ENCODE measurements at places on chromosomes 4 and X. TPM values are rescaled to one million over a fixed set of nuclear protein-coding genes. Genes with fewer than 3 reads are reported as not detected.
A peak's percentile ranks its signal among the peaks of the same experiment; 100 is the strongest.

Gene ASMT
- total RNA-seq = not detected

DNA sequence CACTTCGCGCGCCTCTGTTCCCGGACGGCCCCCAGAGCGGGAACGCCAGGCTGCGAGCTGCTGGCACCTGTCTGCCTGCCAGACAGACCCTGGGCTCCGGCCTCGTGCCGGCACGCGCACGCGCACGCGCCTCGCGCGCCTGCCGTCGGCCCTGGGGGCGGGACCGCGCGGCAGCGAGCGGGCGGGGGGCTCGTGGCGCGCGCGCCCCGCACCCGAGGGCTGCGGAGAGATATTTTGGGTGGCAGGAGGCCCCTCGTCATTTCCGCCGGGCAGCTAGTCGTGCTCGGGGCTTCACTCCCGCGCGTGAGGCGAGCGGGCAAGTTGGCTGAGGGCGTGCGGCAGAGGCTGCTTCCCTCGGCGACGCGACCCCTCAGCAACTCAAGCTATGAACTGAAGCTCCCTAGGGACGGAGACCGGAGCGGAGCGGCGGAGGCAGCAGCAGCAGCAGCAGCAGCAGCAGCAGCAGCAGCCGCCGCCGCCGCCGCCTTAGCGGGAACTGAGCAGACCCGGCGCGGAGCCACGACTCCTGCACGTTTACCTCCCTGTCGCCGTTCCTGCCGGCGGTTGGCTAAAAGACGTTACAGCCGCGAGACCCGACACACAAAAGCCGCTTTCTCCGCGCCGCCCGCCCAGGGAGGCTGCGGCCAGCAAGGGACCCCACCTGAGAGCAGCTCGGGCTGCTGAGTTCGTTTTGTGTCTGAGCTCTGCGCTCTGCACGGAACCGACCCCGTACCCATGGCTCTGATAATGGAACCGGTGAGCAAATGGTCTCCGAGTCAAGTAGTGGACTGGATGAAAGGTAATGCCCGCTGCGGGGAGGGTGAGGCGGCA, at the start of gene CNKSR2:
Gene CNKSR2, plus strand, starts transcription at position 256 of the 831 bp plus-strand sequence. Its CDS starts 480 bp downstream, at position 736.
- DNase-seq = peak; percentile 3

- no peak for DNase-seq
Measured at GRCh38 chr4:10534820-10535219, 77.6 kb upstream of the ZNF518B start.

DNA sequence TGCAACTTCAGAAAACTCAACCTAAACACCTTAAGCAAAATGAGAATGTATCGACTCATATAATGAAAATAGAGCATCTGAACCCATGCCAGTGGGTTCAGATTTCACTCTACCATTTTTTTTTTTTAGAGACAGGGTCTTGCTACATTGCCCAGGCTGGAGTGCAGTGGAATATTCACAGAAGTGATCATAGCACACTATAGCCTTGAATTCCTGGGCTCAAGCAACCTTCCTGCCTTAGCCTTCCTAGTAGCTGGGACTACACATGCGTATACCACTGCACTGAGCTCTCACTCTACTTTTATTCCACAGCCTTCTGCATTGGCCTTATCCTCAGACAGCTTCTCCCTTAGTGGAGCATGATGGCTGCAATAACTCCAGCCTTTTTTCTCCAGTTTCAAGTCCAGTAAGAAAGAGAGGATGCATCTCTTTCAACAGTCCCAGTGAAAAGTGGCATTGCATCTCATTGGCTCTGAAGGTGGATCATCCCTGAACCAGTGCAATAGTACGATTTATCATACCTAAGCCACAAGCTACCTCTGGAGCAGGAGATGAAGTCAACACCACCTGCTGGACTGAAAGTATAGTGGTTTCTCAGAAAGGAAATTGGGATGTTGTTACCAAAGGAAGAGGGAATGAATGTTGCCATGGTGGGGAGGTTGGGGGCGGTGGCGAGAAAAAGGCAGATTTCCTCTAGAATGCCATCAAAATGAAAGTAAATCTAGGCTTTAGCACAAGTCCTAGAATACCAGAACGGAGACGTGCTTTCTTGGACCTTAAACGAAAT, 2.0 kb upstream of the SOD3 start:
- peak; percentile 19 for DNase-seq

GRCh38 chr4:26131711-26132110, 189.1 kb upstream of the RBPJ start:
- DNase-seq = no peak
